ENCODE measurements at places on chromosomes 11 and 22. TPM values are rescaled to one million over a fixed set of nuclear protein-coding genes. Genes with fewer than 3 reads are reported as not detected.

SLC22A25 gene
- not detected for total RNA-seq

DNA sequence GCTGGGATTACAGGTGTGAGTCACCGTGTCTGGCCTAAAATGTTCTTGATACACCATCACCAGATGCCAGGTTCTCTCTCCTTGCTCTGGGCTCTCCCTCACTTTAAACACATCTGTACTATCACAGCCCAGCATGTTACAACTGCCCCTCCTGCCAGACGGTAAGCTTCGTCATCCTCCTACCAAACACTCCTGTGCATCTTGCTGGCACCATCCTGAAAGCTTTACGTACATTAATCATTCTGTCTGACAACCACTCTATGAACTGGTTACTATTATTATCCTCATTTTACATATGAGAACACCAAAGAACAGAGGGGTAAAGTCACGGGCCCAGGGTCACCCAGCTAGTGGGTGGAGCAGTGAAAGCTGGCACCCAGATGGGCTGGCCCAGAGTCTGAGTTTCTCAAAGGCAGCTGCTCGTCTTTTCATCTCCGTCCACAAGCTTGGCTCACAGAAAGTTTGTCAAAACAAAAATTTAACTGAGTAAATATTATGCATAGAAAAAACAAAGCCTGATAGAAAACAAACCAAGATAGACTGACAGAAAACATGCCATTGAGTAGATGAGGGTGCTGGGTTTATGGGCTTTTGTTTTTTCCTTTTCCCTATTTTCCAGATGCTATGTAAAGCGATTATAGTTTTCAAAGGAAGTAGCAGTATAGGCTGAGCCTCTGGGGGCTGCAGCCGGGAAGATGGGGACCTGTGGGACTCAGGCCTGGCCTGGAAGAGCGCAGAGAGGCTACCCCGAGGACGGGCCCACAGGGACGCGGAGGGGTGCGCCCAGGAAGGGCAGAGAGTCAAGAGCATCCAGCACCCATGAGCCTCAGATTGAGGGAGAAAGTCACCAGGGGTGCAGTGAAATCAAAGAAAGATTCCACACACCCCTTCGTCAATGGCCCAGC is 9.5 kb downstream of the PLA2G6 start:
- DNase-seq, result peak; percentile 46

GRCh38 chr11:100774132-100774531 is 87.0 kb downstream of the ARHGAP42 start:
- no peak for DNase-seq

DNA sequence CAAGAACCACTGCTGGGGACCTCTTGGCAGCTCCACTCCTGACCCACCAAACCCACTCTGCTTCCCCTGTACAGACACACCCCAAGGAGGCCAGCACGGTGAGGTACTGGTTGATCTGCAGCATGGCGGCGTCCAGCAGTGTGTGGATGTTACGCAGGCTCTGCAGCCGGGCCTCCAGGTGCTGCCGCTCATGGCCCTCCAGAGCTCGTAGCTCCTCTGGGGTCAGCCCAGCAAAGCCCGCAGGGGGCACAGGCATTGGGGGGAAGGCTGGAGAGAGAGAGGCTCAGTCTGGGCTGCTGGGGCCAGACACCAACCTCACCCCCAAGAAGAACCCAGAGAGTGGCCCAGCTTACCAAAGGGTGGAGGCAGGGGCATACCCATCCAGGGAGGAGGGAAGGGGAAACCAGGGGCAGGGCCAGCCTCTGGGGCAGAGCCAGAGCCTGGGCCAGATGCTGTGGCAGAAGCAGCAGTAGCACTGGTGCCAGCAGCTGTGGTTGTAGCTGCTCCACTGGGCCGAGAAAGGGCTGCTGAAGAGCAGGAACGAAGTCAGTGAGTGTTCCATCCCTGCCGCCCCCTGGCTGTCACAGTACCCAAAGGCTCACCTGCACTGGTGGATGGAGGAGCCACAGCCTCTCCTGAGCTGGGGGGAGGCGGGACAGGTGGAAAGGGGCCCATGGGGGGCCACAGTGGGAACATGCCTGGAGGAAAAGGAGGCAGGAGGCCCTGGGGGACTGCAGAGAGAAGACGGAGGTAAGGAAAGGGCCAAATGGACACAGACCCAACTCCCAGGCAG is 4.5 kb downstream of the SYVN1 start:
- DNase-seq, result no peak

- DNase-seq, result no peak
These were observed 47.4 kb upstream of the B3GAT1 start for GRCh38 chr11:134459246-134460061.

GRCh38 chr11:67439321-67440228 is 2.1 kb upstream of the PTPRCAP start:
- no peak for DNase-seq

- peak; percentile 48 for DNase-seq
These were observed 154.2 kb downstream of the LDLRAD3 start for GRCh38 chr11:36098087-36098486.

TEX54 gene
- not detected for total RNA-seq

- DNase-seq, result no peak
These were observed 25.8 kb downstream of the LAYN start for GRCh38 chr11:111566324-111566723.

DNA sequence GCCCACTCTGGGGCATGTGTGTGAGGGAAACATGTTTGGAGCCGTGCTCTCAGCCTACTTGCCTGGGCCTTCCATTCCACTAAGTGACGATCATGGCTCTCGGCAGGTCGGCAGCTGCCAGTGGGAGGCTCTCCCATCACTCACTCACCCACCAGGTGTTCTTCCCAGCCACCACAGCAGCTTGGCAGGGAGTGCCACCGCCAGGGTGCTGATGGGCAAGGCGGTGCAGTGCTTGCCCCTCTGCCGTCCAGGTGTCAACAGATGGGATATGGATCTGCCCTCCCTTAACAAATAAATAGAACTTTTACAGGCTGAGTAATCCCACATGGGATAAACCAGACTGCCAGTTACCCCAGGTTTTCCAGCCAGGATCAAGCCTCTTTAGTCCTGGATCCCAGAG is 205.5 kb upstream of the TMEM45B start:
- DNase-seq, result no peak

DNA sequence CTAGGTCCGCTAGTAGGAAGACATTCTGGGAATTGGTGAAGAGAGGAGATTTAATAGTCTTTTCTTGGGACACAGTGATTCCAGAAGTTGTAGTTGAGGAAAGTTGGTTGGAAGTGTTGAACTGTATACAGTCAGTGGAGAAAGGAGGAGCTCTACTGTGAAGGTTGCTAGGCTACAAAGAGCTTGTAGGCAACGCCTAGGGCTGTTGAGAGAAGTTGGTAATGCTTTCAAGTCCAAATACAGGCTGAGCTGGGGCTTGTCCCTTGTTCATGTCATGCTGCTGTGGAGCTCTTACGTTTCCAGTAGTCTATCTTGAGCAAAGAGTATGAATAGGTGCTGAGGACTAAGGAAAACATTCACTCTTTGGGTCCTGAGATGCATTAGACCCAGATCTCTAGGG is 1.1 kb downstream of the TBCEL start:
- peak; percentile 42 for DNase-seq

MMP8 gene
- total RNA-seq, result not detected

FAM180B gene
- total RNA-seq, result not detected

- no peak for DNase-seq
These were observed 145.1 kb upstream of the OPCML start for GRCh38 chr11:133677387-133677786.

GRCh38 chr11:88039476-88040147 is 135.6 kb downstream of the RAB38 start:
- no peak for DNase-seq

CHORDC1 gene
- total RNA-seq, result 36.6 TPM

ZNF214 gene
- total RNA-seq, result 2.9 TPM

DNA sequence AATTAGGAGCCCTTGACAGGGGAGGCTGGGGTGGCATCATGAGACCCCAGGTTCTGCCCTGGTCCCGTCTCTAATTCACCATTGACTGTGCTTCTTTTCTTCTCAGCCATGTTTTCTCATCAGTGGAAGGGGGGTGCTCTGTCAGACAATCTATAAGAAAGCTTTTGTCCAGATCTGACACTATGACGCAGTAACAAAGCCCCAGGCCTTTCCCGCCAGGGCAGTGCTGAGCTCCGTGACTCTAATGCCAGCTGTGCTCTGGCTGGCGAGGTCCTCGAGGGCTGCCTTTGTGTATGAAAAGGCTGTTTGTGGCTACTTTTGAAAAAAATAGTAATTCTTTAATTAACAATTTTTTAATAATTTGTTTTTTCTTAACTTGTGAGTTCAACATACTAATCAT is 3.2 kb downstream of the CD6 start:
- DNase-seq, result no peak

MAPK11 gene
- 3.0 TPM for total RNA-seq

GRCh38 chr11:132343445-132344175 is 973.2 kb downstream of the NTM start:
- peak; percentile 8 for DNase-seq

DNA sequence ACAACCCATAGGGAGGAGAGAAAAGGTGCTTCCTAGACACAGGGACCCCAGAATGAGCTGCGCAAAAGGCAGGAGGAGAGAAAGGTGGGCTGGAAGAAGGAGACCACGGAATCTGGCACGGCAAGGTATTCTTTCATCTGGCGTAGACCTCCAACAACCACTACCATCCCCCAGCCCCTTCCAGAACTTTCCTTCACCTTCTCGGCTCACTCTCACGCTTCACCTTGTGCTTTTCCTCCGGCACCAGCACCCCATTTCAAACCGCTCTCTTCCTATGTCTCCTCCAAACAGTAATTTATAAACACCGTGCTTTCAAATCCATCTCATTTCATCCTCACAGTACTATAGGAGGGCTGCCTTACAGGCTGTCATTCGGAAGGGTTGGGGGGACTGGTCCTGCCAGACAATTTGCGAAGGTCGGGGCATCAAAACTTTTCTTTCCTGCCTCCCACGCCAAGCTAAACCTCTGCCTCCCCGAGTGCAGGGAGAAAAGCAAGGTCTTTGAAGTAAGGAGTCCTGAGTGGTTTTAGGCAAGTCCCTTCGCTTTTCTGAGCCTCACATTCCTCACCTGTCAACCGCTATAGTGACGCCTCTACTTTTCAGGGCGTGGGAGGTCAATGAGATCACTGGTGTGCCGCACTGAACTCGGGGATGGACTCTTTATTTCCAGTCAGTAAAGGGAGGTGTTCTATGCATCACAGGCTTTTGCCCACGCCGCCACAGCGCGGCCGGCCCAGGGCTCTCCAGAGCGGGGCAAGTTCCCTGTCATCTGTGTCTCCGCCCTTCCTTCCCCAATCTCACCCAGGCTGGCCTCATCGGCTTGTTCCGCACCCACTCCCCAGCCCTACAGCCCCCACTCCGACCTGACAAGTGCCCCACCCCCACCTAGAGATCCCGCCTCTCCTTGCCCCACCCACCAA is 800 bp downstream of the KCTD21 start:
- DNase-seq, result no peak

GRCh38 chr11:34957206-34957605 is 40.8 kb downstream of the PDHX start:
- no peak for DNase-seq

CTTN gene
- 364 TPM for total RNA-seq

KCNJ5 gene
- total RNA-seq, result not detected

GRCh38 chr11:73414977-73415651 is 38.9 kb downstream of the RELT start:
- peak; percentile 71 for DNase-seq

DNA sequence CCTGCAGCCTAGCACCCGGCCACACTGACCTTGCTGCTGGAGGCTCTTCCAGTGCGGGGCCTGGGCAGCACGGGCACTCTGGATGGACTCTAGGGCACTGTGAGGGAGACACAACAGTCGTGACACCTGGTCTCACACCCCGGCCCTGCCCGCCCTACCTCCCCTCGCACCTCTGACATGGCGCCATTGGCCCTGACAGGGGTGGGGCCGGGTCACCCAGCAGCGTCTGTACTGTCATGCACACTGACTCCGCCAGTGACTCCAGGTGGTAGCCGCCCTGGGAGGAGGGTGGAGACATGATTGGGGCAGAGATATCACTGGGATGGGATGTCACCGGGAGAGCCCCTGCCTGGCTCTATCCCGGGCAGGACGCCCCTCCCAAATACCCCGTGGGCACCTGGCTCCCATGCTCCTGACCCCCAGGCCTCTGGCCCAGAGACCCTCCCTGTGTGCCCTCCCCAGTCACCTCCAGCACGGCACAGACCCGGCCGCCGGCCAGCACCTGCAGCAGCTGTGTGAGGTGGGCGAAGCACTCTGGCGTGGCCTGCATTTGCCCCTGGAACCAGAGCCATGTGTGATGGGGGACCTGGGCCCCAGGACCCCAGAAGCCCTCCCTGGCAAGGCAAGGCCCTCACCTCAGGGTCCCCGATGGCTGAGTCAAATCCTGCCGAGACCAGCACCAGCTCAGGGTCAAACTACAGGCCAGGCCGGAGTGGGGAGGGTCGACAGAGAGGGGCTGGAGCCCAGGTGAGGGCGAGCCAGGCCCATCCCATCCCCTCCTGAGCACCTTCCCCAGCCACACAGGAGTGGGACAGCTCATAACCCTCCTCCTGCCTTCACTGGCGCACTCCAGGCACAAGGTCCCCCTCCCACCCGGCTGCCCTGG is 2.6 kb downstream of the HDAC10 start:
- DNase-seq, result no peak

GRCh38 chr11:131833366-131833765 is 463.0 kb downstream of the NTM start:
- no peak for DNase-seq

- peak; percentile 17 for DNase-seq
These were observed 452 bp downstream of the BIRC3 start for GRCh38 chr11:102317768-102318103.

DNA sequence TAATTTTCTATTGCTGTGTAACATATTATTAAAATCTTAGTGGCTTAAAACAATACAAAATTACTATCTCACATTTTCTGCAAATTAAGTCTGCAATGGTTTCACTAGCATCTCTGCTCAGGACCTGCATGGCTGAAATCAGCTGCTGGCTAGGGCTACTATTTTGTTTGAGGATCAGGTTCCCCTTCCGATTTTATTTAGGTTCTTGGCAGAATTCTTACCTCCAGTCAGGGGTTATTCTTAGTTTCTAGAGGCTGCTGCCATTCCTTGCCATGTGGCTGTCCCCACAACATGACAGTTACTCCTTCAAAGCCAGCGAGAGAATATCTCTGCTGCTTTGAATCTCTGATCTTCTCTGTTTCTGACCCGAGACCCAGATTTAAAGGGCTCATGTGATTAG is 424.5 kb upstream of the ANO5 start:
- no peak for DNase-seq

DNA sequence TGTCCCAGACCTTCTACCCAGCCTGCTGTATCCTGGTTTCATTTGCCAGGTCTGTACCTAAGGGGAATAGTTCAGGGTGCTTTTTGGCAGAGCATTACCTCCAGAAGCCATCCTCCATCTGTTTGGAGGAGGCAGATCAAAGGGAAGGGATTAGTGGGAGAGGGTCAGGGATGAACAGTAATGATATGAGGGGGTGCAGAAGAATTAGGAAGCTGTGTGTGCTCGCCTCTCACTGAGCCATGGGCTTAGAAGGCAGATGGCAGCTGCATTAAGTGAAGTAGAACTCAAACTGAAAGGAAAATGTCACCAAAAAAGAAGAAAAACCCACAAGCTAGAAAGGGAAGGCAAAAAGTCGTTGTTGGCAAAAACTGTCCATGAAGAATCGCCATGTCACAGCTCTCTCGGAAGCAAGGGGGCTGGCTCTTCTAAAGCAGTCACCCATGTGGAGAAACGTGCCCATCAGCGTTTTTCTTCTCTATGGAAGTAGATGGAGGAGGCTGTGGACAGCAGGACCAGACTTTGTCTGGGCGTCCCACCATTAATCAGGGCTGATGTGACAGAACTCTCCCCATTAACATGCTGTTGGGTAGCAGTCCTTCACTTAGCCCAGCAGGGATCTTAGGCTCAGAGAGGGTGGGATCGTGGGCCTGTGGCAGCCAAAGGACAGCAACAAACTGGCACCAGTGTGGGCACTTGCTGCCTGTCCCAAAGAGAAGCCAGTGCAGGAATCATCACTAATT is 46.8 kb downstream of the CEP164 start:
- DNase-seq, result no peak

PLAAT5 gene
- 0.18 TPM for total RNA-seq
